ENCODE measurements at places on chromosomes 2 and 18.

DNA sequence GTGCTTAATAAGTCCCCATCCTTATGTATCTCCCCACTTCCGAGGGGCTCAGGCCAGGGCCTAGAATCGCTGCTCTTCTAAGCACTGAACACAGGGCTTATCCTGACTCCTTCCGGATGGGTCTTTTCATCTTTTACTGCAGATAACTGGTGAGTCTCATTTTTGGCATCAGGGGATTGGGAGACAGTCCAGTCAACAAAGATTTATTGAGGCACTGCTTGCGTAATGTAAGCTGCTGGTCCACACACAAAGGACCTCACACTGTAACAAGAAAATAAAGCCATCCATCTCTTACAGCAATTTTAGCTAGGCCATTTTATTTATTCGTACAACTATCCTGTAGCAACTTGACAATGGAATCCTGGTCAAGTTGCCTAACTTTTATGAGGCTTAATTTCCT, 600.5 kb downstream of the CNTNAP5 start:
- DNase-seq = no peak

DNA sequence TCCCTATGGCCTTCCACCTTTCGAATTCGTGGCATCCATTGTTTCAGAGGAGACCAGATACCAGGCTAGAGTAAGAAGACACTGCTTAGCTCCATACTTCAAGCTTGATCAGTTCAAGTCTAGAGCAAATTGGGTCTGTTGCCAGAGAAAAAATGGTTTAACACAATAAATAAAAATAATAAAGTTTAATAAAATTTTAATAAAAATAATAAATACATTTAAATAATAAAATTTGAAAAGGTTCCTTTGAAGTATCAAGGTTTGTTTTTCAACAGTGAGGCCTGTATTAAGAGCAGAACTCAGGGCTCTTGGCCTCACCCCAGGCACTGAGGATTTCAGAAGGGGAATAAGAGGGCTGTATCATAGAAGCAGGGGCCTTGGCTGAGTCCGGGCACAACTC, 105.6 kb upstream of the REV1 start:
- no peak for DNase-seq

DNA sequence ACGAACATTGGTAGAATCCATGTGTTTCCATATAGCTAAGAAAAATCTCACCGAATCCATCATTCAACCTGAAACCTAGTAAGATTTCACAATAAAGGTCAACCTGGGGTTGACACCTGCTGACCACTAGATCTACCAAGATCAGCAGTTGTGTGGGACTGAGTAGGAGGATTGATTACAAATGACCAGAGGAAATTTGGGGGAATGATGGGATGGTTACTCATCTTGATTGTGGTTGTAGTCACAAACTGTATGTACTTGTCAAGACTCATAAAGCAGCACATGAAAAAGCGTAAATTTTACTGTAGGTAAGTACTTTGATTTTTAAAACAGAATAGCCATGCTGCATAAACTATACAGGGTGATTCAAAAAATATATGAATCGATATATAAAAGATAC, 14.7 kb downstream of the DAPL1 start:
- DNase-seq = no peak

DNA sequence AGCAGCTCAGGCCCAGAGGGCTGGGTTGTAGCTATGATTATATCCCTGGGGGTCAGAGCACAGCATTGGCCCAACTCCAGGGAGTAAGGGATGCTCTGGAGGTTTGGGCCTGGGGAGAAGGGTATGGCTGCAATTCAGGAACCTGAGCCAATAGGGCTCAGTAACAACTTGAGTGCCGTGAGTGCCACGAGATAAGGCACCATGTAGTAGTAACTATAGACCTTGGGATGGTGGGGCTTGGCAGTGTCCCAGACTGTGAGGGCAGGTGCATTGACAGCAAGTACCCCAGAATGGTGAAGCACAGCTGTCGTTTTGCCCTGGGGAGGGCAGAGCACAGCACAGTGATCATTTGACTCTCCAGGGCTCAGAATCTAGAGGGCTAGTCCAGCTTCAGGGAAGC, 45.1 kb upstream of the ZNF396 start:
- no peak for DNase-seq

DNA sequence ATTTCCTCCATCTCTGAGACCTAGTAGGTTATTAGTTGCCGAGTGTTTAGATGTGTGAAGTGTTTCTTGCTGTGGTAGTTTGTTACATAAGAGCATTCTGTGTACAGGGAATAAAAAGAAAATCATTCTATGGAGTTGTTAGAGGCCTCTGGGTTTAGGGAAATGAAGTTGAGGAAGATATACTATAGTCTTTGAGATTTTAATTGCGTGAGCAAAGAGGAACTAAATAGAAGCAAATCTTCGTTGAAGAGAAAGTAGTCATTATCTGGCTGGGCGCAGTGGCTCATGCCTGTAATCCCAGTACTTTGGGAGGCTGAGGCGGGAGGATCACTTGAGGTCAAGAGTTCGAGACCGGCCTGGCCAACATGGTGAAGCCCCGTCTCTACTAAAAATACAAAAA, 19.0 kb downstream of the USP39 start:
- no peak for DNase-seq

GRCh38 chr18:21855432-21855831, 114.8 kb downstream of the MIB1 start:
- DNase-seq = no peak

GRCh38 chr2:32925283-32925815, 21.4 kb upstream of the LTBP1 start:
- no peak for DNase-seq

- no peak for DNase-seq
These were observed 12.9 kb upstream of the INPP5D start for GRCh38 chr2:233047206-233047605.

- no peak for DNase-seq
These were observed 130.6 kb downstream of the CABLES1 start for GRCh38 chr18:23265682-23266399.

GRCh38 chr2:20065885-20066602, 14.6 kb upstream of the LAPTM4A start:
- DNase-seq = no peak

- no peak for DNase-seq
These were observed 558.4 kb downstream of the SLC4A3 start for GRCh38 chr2:220185766-220186305.

DNA sequence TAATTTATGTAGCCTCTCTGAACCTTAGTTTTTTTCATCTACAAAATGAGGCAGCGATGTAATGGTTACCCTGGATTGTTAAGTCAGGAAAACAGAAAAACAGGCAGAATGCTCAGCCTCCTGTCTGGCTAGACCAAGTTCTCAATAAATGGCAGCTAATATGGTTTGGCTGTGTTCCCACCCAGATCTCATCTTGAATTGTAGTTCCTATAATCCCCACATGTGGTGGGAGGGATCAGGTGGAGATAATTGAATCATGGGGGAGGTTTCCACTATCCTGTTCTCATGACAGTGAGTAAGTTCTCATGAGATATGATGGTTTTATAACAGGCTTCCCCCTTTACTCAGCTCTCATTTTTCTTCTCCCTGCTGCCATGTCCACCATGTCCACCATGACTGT, 220.0 kb downstream of the CMPK2 start:
- DNase-seq = no peak

DNA sequence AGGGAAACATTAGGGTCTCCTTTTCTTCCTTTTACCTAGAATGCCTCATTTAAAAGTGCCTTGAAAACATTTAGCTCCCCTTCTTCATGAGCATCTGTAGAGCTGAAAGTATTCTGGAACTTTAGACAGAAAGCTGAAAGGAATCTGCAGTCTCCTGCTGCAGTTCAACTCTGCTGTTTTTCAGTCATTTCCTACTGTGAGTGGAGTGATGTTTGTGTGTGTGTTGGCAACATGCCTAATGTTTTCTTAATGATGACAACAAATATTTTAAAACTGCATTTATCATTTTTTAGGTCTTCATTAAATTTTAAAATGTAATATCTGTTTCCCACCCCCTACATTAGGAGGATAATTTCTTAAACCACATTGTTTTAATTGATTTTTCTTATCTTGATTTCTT, 66.6 kb downstream of the TWSG1 start:
- DNase-seq = no peak

DNA sequence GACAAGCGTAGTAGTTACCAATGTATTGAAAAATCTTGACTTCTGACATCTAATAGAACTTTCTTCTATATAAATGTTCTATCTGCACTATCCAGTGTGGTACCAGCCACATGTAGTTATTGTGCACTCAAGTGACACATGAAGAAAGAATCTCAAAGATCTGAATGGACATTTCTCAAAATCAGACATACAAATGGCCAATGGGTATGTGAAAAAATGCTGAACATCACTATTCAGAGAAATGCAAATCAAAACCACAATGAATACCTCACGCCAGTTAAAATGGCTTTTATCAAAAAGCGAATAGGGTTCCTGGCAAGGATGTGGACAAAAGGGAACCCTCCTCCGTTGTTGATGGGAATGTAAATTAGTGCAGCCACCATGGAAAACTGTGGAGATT, 37.5 kb upstream of the SMCHD1 start:
- no peak for DNase-seq

GRCh38 chr2:112682101-112682500, 36.4 kb downstream of the SLC20A1 start:
- DNase-seq = no peak

DNA sequence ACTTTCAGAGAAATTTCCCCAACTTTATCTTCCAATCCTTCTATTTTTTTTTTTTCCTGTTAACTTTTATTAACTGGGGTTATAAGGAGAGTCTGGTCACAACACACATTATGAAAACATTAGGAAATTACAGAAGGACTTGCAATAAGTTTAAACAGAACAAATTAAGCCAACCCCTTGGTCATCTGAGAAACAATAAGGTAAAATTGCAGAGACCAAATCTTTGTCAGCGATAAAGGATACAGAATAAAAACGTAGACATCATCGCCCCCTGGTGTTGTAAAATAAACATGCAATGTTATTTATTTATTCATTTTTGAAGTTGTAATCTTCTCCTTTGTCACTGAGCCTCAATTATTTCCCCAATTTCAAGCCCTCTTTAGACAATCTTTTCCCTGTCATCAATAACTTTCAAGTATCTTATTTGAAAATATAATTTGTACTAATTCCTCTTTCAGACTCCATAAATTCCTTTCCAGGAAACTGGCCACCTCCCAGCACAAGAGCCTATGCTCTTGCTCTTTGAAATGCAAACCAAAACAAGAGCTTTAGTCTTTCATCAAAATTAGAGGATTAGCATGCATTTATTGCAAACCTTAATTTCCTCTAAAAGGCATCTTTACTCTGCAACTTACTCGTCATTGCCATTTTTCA, 19.5 kb downstream of the G6PC2 start:
- DNase-seq = no peak

DNA sequence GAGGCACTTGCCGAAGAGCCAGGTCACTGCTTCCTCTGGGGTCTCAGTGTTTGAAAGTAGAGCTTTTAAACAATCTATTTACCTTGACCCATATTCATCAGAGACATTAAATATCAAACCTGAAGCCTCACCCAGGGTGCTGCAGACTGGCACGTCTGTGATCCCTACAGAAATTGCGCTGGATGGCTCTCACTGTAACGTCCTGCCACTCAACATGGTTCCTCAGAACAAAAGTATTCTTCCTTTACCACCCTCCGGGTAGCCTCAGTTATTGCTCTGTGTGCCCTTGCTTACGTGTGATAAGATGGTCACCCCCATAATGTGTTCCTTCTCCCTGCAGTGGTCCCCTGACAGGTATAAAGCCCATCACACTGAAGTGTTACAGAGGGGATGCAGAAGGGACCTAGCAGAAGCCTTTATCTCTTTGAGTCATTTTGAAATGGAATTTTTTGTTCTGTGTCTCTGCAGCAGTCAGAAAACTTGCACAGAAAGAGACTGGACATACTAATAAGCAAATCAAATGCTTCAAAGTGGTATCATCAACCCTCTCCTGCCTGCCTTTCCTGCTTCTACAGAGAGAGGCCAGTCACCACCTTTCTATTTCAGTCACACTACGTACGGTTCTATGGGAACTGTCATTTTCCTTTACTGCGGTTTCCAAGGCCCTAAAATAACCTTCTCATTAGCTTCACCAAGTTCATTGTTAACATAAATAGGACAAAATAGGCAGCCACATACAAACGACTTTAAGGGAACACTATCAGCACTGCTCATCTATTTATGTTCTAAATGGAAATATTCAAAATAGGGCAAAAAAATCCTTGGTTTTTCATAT, 86.8 kb downstream of the METTL8 start:
- no peak for DNase-seq

GRCh38 chr2:70851704-70852103, 16.1 kb upstream of the CD207 start:
- DNase-seq = no peak

DNA sequence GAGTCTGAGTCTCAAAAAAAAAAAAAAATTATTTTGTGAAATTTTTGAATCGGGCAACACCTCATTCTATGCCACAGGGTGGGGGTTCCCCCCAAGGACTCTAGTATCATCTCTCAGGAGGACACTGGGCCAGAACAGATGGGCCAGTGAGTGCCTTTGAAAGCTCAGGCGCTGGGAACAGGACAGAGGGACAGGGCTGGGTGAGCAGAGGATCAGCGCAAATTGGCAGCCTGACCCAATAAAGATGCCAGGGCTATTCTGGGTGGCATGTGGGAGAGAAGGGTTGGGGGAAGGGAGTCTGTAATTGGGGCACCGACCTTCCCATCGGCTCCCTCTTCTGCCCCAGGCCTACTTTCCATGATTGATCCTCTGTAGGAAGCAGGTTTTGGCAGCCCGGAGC, 44.0 kb downstream of the KIF3C start:
- DNase-seq = no peak

GRCh38 chr2:132407784-132408183, 8.8 kb upstream of the GPR39 start:
- DNase-seq = no peak

GRCh38 chr2:217610401-217610814, 392.4 kb downstream of the TNS1 start:
- no peak for DNase-seq

- no peak for DNase-seq
These were observed 144.2 kb downstream of the RTP5 start for GRCh38 chr2:242013771-242014170.

DNA sequence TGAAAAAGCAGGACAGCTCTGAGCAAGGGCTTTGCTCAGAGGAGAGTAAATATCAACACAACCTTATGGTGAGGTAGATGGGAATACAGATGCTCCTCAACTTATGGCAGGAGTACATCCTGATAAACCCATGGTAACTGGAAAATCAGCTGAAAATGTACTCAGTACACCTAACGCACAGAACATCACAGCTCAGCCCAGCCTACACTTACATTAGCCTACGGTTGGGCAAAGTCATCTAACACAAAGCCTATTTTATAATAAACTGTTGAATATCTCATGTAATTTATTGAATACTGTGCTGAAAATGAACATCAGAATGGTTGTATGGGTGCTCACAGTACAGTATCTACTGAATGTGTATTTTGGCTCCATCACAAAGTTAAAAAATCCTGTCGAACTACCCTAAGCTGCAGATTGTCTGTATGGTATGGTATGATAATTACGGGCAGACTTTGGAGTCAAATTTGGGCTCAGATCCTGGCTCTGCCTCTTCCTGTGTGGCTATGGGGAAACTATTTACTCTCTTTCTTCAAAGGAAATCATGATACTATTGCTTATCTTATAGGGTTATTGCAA, 120.3 kb upstream of the LYPD1 start:
- DNase-seq = no peak

- no peak for DNase-seq
These were observed 425.4 kb downstream of the TGIF1 start for GRCh38 chr18:3875376-3875775.

- DNase-seq = no peak
These were observed 14.9 kb downstream of the PIKFYVE start for GRCh38 chr2:208280933-208281332.

- no peak for DNase-seq
These were observed 1142.0 kb upstream of the PIK3C3 start for GRCh38 chr18:40812981-40813515.
